ENCODE measurements at places on chromosomes 6 and 20. TPM values are rescaled to one million over a fixed set of nuclear protein-coding genes. Genes with fewer than 3 reads are reported as not detected.

ESR1 gene
- total RNA-seq: 0.49 TPM

HLA-DMB gene
- total RNA-seq: 23.5 TPM

ISM1 gene
- total RNA-seq: 0.23 TPM

AGPAT4 gene
- 2.0 TPM for total RNA-seq
